ENCODE measurements at places on chromosomes 13 and 19.

- DNase-seq = no peak
Measured at GRCh38 chr19:3269916-3270671, 45.6 kb downstream of the CELF5 start.

DNA sequence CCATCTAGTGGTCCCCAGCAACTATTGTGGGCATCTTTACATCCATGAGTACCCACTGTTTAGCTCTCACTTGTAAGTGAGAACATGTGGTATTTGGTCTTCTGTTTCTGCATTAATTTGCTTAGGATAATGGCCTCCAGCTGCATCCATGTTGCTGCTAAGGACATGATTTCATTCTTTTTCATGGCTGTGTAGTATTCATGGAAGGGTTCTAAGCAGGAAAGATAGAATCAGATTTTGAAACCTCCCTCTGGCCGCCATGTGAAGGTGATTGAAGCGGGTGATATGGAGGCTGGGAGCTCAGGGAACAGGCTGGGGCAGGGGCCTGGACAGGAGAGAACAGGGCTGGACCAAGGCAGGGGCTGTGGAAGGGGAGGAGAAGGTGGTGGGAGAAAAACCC, 20.1 kb downstream of the LTBP4 start:
- no peak for DNase-seq

GRCh38 chr19:1516395-1516753, 3.6 kb upstream of the ADAMTSL5 start:
- no peak for DNase-seq

DNA sequence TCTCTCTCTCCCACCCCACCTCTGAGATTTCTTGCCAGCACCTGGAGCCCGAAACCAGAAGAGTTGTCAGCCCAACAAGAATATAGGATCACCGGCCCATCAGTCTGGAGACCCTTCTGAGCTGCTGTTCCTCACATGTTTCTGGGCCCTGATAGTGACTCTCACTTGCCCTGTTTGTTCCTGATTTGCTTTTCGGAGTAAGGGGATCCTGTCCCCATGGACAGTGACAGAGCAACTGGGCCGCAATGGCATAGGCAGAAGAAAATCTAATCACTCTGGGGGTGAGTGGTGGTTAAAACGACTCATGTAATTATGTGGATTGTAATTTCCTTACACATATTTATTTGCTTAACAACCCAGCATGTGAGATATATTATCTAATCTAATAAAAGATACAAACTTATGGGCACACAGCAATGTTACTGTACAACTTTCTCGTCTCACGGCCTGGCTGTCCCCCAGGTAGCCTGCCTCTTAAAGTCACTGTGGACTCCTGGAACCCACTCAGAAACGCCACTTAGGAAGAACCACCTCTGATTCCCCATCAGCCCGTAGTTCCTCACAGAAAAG, 663 bp upstream of the SMAD9 start:
- DNase-seq = no peak

GRCh38 chr13:41152005-41152404, 19.4 kb upstream of the KBTBD6 start:
- no peak for DNase-seq

- DNase-seq = no peak
Measured at GRCh38 chr13:74773248-74773647, 639.0 kb upstream of the KLF12 start.

DNA sequence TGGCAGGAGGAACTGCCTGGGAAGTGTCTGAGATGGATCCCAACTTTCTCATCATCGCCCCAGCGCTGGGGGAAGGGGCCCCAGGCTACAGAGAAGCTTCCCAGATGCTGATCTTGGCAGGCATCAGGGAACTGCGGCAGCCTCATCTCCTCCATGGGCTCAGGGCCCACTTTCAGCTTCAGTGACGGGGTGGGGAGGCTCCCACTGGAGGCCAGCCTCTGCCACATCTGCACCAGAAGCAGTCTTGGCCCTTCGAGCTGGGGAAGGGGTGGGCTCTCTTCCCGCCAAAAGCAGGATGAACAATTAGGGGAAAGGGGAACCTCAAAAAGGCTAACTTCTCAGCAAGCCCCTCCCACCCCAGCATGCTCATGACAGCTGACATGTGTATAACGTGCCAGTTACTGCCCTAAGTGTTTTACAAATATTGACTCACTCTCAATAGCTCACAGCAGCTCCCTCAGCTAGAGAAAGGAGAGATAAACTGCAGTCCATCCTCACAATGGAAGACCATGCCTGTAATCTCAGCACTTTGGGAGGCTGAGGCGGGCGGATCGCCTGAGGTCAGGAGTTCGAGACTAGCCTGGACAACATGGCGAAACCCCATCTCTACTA, 7.1 kb upstream of the S1PR2 start:
- no peak for DNase-seq

DNA sequence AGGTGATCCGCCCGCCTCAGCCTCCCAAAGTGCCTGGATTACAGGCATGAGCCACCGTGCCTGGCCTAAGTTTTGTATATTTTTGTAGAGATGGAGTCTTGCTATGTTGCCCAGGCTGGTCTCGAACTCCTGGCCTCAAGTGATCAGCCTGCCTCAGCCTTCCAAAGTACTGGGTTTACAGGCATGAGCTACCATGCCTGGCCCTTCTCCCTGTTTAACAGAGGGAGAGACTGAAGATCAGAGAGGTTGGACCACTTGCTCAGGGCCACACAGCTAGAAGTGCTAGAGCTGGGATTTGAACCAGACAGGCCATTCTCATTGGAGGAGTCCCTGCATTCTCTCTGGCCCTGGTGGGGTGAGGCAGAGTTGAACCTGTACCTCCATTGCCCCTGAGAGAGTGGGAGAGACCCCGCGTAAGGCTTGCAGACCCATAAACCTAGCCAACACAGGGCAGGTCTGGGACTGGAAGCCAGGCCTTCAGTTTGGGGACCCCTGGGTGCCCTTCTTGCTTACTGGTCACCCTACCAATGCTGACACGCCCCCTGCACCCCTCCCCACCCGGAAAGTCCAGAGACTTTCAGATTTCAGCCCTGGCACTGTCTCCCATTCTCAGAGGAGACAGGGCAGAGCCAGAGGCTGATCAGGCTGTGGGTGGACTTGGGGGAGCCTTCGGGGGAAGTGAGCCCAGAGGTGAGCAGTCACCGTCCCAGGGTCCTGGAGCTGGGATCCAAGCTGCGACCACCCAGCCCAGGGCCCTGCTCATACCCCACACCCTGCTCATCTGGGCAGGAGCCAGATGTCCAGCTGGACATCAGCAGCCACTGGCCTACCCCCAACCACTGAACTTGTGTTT, 13.3 kb downstream of the TTYH1 start:
- no peak for DNase-seq
